ENCODE measurements at places on chromosomes 13 and 19.

DNA sequence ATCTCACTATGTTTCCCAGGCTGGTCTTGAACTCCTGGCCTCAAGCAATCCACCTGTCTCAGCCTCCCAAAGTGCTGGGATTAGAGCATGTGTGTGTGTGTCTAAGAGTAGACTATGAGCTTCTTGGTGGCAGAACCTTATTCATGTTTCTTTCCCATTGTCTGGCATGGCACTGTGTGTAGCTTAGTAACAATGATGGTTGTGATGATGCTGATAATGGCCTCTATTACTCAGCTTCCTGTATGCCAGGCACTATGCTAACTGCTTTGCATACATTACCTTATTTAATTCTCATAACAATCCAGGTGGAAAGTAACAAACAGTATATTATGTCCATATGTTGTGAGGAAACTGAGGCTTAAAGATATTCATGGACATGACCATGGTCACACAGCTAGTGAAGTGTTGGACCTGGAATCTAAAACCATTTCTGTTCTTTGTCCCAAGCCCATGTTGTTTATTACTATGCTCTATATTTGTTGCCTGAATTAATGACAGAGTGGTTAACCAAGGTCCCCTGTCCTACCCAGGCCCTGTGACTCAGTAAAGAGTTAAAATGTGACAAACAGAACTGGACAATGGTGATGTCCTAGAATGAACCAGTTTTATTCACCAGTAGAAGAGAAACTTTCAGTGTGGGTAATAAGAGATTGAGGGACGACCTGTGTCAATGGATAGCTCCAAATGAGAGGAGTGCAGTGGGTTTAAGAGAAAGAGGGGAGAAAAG lies 109.6 kb downstream of the KLF5 start:
- no peak for DNase-seq

DNA sequence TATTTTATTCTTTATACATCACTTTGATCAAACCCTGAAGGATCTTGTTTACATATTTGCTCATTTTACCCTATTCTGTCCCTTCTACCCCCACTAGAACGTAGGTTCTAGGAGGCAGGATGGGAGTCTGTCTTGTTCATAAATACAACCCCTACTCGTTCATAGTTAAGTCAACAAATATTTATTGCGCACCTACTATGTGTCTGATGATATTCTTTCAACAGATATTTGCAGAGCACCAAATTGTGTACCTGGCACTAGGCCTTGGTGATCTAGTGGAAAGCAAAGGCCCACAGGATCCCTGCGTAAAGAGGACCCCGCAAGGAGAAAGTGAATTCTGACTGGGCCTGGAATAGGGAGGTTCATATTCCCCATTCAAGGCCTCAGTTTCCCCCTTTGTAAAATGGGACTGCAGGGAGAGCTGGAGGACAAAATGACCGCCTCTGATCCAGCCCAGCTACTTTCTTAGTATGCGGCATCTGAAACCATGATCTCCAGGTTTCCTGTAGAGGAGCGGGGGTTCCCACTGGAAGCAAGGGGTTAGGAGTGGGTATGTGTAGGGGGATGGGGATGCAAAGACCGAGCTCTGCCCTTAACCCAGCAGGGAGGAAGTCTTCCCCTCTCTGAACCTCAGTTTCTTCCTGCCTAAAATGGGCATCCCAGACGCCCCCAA lies 534 bp upstream of the GEMIN7 start:
- no peak for DNase-seq

- no peak for DNase-seq
Measured at GRCh38 chr19:13076787-13077186, 25.9 kb downstream of the LYL1 start.

DNA sequence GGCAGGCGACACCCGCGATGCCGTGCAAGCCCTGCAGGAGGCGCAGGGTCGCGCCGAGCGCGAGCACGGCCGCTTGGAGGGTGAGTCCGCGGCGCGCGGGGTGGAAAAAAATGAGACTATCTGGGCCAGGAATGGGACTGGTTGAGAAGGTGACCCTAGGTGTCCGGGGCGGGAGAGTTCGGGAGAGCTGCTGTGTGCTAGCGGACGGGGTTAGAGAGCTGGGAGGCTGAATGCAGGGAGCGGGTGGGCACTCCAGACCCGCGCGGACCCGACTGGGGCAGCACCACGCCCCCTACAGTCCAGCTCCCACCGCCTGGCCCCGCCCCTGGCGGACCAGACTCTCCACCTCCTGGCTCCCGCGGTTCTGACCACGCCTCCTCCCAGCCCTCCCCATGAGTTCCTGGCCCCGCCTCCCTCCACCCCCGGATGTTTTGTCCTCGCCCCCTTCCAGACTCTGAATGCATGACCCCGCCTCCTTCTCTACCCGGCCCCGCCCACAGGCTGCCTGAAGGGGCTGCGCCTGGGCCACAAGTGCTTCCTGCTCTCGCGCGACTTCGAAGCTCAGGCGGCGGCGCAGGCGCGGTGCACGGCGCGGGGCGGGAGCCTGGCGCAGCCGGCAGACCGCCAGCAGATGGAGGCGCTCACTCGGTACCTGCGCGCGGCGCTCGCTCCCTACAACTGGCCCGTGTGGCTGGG lies 1.5 kb downstream of the CLEC11A start:
- DNase-seq, result peak; percentile 100

- DNase-seq, result no peak
Measured at GRCh38 chr19:3073931-3074595, 11.8 kb upstream of the TLE5 start.

DNA sequence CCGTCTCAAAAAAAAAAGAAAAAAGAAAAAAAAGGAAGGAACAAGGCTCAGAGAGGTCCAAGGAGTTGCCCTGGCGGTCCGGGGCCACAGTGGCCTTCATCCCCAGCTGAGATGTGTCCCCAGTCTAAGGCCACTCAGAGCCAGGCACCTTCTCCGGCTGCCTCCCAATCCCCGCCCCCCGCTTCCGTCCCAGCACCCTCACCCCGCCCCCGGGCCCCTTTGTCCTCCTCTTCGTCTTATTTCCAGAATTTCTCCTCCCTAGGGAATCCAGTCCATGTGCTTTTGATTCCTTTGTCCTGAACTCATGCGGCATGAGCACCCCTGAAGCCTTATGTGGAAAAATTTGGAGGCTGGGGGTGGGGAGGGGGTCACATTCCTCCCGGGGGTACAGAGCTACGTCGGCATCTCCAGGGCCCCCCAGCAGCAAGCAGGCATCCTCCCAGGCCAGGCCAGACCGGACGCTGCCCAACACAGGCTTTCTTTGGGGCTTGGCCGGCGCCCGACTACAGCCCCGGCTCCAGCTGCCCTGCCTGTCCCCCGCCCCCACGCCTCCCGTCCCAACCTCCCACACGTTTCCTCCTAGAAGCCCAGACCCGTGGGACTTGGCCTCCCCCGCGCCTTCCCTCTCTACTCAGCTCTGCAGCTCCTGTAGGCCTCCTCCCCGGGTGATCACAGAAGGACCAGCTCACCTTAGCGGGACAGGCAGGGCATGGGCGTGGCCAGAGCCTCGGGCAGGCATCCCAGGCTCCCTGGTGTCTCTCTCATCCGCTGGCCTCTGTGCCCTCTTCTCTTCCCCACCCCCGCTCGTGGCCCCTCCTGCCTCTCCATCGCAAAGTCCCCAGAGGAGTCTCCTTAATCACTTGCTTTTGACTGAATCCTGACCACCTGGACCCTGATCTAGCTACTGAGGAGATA lies 17.8 kb upstream of the ADGRE5 start:
- peak; percentile 65 for DNase-seq

GRCh38 chr19:51681286-51681941 lies 11.7 kb upstream of the SPACA6 start:
- no peak for DNase-seq
